ENCODE measurements at places on chromosomes 13 and 19.

GRCh38 chr13:29718694-29719093 is 123.2 kb upstream of the SLC7A1 start:
- DNase-seq = no peak

GRCh38 chr13:90055121-90055520 is 1292.4 kb upstream of the MIR17HG start:
- no peak for DNase-seq

- peak; percentile 6 for DNase-seq
These were observed 46.4 kb downstream of the PSG3 start for GRCh38 chr19:42693760-42694350.

- no peak for DNase-seq
These were observed 148.3 kb downstream of the POSTN start for GRCh38 chr13:37450276-37450675.

GRCh38 chr19:39038098-39038497 is 5.7 kb upstream of the FBXO27 start:
- no peak for DNase-seq

- peak; percentile 21 for DNase-seq
These were observed 56.2 kb upstream of the AKAP11 start for GRCh38 chr13:42215578-42216421.

DNA sequence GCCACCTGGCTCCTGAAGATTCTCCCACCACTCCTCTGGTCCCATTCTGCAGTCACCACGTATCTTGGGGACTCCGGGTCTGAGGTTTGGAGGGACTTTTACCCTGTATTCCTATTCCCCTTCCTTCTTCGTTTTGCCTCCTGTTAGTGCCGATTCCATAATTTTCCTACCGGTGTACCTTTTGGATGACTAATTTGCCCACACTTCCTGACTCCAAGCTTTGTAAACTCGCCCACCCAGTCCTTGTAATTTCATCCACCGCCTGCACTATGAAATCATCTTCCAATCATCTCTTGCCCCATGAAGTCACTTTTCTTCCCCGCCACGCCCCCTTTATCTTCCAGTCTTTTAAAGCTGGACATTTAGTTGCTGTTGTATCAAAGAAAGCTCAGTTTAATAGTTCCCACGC is 572 bp downstream of the UCHL3 start:
- peak; percentile 28 for DNase-seq

- DNase-seq = no peak
These were observed 384.4 kb upstream of the TSHZ3 start for GRCh38 chr19:31733591-31733990.

DNA sequence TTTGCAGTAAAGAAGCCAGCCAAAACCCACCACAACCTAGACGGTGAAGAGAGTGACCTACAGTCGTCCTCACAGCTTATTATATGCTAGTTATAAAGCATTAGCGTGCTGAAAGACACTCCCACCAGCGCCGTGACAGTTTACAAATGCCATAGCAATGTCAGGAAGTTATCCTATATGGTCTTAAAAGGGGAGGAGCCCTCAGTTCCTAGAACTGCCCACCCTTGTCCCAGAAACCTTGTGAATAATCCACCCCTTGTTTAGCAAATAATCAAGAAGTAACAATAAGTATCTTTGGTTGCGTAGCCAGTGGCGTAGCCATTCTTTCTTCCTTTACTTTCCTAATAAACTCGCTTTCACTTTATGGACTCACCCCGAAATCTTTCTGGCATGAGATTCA is 227.9 kb upstream of the ARGLU1 start:
- no peak for DNase-seq

DNA sequence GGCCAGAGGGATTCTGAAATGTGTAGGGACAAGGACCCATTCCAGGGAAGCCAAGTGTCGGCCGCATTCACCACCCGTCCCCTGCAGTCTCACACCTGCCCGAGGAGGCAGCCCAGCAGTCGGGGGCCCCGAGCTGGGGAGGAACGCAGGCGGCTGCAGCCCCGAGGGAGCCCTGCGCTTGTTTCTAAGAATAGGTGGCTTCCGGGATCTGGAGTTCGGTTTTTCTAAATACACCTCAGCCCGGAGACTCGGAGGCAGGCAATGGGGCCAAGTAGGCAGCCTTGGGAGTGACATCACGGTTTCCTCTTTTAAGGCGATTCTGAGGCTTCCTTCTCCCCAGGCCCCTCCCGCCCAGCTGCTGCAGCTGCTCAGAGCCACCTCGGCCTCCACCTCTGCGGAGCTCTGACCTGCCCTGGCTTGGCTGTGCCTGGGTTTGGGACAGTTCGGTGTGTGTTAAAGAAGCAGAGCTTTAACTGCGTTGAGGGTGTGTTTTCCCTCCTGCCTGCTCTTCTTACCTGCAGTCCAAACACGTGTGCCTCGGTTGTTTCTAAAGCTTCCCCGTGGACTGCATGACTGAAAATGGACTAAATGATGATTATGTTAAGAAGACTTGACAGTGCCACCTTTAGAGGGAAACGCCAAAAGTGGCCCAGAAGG is 80.5 kb downstream of the COL4A2 start:
- peak; percentile 8 for DNase-seq

GRCh38 chr13:93889430-93889951 is 590.0 kb downstream of the DCT start:
- DNase-seq = no peak

- DNase-seq = peak; percentile 43
These were observed 52.8 kb downstream of the TNFSF13B start for GRCh38 chr13:108322206-108322824.

- DNase-seq = peak; percentile 21
These were observed 24.8 kb upstream of the ZNF254 start for GRCh38 chr19:24062190-24062589.

DNA sequence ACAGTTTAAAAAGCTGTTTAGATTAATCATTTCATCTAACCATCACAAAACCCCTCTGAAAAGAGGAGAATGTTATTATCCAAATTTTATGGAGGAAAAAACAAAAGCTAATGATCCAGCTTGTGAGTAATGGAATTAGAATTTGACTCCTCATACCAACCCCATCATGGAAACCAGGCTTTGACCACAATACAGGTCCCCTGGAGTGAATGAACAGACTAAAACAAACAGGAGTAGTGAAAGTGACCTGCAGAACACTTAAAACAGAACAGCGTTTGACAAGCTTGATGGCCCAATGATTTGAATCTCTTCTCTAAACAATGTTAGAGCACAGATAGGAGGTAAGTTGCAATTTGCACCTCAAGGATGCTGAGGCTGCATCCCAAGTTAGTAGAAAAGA is 230.0 kb downstream of the DCT start:
- DNase-seq = no peak

DNA sequence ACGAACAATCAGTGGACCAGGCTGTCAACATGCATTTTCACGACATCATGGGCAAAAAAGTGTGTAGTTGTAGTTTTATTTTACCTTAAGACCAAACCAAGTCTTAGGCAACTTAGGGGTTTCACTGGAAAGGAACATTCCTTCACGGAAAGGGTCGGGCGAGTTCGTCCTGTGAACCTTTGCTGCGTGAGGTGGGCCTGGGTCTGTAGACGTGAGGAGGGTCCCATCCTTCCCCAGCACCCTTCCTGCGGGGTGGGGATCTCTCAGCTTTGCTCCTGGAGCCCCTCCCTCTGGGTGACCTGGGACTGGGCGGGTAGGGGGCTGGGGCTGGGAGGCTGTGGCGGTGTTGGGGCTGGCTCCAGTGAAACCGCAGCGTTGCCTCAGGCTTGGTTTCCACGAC is 12.3 kb upstream of the RPS15 start:
- DNase-seq = no peak

- DNase-seq = no peak
These were observed 3.9 kb downstream of the F10 start for GRCh38 chr13:113126265-113127150.

DNA sequence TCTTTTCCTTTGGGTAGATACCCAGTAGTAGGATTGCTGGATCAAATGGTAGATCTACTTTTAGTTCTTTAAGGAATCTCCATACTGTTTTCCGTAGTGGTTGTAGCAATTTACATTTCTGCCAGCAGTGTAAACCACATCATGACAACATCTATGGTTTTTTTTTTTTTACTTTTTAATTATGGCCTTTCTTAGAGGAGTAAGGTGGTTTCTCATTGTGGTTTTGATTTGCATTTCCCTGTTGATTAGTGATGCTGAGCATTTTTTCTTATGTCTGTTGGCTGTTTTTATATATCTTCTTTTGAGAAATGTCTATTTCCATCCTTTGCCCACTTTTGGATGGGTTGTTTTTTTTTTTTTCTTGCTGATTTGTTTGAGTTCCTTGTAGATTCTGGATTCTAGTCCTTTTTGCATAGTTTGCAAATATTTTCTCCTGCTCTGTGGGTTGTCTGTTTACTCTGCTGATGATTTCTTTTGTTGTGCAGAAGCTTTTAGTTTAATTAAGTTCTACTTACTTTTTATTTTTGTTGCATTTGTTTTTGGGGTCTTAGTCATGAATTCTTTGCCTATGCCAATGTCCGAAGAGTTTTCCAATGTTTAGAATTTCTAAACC is 38.8 kb downstream of the TDRD3 start:
- DNase-seq = no peak

- DNase-seq = no peak
These were observed 343.1 kb upstream of the ARGLU1 start for GRCh38 chr13:106911020-106911419.

DNA sequence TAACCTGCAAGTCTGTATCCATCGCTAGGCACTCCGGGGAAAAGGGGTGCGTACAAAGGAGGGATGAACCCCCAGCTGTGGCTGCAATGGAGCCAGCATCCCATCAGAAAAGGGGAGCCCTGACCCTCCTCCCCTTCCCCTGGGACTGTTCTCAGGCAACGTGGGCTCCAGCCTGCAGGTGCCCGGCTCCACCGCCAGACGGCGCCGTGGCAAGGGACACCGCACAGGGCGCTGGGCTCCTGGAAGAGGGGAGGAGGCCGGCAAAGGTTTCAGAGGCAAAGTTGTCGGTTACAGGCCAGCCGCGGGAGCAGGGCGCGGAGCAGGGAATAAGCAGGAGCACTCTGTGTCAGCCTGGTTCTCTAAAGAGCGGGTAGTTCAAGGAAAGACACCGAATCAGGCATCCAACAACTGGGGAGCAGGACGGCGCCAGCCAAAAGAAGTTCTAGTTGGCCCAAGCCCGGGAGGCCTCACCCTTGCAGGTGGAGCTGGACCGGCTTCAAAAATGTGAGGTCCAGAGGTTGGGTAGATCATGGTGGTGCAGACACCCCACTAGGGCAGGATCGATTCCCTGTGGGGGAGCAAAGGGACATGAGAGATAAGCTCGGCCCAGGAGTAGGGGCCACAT is 53.0 kb upstream of the ATP12A start:
- no peak for DNase-seq

- no peak for DNase-seq
These were observed 260.8 kb downstream of the DNAJC15 start for GRCh38 chr13:43284162-43284561.

GRCh38 chr13:75181906-75182305 is 300.1 kb downstream of the TBC1D4 start:
- no peak for DNase-seq

- no peak for DNase-seq
These were observed 15.3 kb downstream of the ZNF486 start for GRCh38 chr19:20182222-20182785.

DNA sequence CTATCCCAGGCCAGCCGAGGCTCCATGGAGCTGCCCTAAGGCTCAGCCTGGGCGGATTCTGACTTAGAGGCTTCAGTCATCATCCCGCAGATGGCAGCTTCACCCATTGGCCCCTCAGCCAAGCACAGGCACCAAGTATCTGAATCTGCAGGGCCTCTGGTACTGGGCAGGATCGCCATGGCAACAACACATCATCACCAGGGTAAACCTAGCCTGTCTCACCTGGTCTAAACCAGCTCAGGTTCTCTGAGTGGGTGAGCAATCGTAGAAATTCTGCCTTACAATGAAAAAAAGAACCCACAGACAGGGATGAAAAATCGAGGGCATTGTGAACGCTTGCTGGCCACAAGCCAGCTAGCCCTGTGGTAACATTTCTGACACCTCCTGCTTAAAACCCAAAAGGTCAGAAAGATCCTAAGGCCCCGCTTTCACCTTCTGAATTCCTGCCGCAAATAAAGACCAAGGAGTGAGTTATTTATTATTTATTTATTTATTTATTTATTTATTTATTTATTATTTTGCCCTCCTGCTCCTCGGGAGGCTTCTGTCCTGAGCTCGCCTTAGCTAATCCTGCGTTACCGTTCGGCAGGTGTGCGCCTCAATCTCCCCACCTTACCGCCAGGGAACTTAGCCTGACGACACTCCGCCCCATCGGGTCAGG is 12.0 kb upstream of the CEACAM21 start:
- DNase-seq = no peak

DNA sequence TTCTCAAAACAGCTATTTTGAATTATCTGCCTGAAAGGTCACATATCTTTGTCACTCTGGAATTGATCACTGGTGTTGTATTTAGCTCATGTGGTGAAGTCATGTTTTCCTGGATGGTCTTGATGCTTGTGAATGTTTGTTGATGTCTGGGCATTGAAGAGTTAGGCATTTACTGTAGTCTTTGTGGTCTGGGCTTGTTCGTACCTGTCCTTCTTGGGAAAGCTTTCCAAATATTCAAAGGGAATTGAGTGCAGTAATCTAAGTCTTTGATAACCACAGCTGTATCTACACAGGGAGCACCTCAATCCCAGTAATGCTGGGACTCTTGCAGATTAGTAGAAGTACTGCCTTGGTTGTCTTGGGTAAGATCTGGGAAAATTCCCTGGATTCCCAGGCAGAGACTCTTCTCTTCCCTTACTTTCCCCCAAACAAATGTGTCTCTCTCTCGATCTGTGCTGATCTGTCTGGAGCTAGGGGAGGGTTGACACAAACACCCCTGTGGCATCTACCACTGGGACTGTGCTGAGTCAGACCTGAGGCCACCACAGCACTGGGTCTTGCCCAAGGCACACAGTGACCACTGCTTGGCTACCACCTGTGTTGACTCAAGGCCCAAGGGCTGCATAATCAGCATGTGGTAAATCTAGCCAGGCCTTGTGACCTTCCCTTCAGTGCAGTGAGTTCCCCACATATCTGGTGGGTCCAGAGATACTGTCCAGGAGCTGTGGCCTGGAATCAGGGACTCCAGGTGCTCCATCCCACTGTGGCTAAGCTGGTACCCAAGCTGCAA is 5.5 kb upstream of the CYP4F3 start:
- DNase-seq = no peak

DNA sequence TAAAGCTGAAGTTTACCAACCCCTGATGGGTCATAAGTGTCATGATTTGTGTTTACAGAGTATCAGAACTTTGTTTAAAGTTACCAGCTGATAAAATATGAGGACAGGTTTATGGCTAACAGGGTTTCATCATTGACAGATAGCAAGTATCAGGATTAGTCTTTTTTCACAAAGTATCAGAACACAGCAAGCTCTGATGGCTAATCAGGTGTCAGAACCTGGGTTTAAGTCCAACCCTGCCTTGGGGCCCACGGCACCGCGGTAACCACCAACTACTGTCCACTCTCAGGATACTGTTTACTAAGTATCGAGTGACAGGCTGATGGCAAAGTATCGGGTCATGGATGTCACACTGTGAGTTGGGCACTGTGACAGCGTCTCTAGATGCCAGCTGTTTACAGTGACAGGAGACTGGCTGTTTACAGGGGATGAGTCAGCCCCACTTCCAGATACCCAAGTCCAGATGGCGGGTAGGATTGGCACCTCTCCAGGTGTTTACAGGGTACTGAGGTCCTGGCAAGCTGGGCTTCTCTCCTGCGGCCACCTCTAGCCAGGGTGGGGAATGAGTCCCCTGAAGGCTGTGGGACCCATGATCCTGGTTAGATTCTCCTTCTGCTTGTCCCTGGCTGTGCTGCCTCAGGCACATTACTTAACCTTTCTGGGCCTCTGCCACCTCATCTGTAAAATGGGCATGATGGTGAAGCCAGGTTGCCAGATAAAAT is 21.8 kb downstream of the ARRDC2 start:
- DNase-seq = no peak

GRCh38 chr19:19871932-19872331 is 6.2 kb downstream of the ZNF253 start:
- peak; percentile 6 for DNase-seq

Measured in activated CD4-positive, alpha-beta T cell treated with anti-CD3 and anti-CD28 coated beads, Interleukin-2, amount 50 U/mL, for 16 hours (primary cell).